ENCODE measurements at places on chromosomes 1 and 21.
A peak's percentile ranks its signal among the peaks of the same experiment; 100 is the strongest.

DNA sequence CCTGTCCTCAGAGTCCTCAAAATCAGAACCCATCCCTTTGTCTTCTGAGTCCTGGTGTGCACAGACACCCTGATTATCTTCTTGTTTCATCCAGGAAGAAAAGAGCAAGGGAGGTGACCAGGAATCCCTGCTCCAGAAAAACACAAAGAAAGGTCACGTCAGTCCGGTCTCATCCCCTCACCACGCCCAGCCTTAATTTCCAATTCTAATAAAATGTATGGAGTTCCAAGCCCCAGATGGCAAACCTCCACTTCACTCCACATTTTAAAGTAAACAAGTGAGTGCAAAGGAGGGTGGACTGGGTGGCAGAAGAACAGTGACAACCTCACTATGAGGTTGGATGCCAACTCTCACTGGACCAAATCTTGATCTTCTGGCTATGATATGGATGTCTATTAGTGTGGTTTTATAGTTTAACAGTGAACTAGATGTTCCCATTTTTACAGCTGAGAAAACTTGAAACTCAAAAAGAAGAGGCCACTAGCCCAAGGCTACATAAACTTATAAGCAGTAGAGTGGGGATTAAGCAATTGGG is 22.0 kb downstream of the ZNF697 start:
- no peak for DNase-seq

GRCh38 chr21:36966821-36967768 is 626 bp upstream of the HLCS start:
- DNase-seq, result peak; percentile 49

- DNase-seq, result peak; percentile 45
Measured at GRCh38 chr1:207054491-207054890, 1.4 kb downstream of the PFKFB2 start.

DNA sequence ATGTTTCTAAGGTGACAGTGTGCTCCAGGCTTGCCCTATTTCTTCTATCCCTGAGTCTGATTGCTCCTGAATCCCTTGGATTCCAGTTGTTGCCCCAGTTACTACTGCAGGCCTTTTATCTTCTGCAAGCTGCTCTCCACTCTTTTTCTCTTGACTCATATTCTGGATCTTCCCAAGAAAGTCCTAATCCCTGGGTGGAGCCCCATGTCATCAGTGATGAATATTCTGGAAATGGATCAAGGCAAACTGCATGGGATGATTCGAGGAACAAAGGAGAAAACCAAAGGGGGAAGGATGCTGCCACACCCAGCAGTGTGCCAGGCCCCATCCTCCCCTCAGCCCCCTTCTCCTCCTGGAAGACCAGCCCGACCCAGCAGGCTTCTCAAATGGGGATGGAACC is 63.3 kb upstream of the ATP2B4 start:
- DNase-seq, result no peak

GRCh38 chr1:247906504-247907047 is 11.2 kb downstream of the OR2W3 start:
- DNase-seq, result no peak

DNA sequence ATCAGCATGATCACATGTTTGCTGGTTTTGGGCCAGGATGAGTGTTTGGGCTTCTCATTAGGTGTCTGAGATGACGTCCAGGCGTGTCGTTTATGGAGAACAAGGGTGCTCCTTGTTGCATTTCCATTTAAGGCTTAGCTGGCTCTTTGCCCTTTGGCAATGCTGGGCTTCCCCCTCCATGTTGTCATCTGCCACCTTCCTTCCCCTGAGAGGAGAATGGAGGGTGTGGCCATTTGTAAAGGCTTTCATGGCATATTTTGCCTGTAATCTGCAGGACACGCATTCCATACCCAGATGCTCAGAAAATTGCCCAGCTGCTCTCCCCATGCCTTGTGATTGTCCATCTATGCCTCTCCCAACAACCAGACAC is 27.7 kb downstream of the PKP1 start:
- DNase-seq, result no peak

DNA sequence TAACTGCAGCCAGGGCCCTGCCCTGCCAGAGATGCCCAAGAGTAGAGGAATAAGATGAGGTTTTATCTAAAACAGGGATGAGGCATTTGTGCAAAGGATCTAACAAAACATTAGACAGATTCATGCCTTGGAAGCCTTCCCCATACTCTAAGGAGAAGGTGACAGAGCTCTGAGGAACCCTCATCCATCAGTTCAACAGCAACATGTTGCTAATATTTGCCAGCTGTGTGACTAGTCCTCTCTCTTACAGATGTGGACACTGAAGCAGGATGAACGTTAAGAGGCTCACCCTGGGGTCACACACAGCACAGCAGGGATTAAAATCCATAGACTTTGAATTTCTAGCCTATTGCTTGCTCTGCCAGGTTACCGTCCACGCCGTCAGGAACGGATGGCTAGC is 99.0 kb downstream of the ZBTB18 start:
- no peak for DNase-seq

- no peak for DNase-seq
Measured at GRCh38 chr21:14876524-14876840, 188.3 kb downstream of the NRIP1 start.

- DNase-seq, result no peak
Measured at GRCh38 chr21:14356746-14357145, 26.2 kb downstream of the HSPA13 start.

- no peak for DNase-seq
Measured at GRCh38 chr1:6222636-6223035, 13.1 kb downstream of the ICMT start.

- no peak for DNase-seq
Measured at GRCh38 chr1:100188617-100189016, 10.6 kb upstream of the LRRC39 start.

GRCh38 chr21:36751383-36751782 is 52.5 kb downstream of the SIM2 start:
- no peak for DNase-seq

DNA sequence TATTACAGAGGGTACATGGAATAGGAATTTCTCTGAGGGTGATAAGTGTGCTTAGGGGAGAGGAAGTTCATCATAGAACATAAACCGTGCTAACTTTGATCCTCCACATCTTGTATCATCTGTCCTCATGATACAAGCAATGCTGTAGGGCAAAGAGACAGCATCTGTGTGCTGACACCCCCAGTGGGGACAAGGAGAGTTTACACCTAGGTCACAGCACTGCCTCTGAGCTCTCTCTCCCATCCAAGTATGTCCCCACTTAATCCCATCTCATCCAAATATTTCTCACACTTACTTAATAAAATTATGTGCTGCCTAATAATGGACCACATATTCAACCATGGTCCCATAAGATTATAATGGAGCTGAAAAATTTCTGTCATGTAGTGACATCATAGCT is 4.3 kb upstream of the TEDDM1 start:
- DNase-seq, result no peak

- DNase-seq, result no peak
Measured at GRCh38 chr1:36481771-36482723, 666 bp downstream of the CSF3R start.

DNA sequence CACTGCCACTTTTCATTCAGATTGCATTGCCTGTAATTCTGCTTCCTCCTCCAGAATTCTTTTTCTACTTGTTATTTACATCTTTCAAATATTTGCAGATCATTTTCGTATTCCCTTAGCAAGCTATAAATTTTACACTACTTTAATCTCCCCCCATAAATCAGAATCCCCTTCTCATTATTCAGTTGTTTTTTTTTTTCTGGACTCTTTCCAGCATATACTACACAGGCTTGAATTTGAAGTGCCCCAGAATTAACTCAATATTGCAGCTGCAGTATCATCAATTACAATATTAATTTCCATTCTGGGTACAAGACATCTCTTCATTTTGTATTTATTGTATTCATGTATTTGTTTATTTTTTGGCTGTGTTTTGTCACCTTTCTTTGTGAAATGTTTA is 1494.3 kb downstream of the AMY1C start:
- no peak for DNase-seq

DNA sequence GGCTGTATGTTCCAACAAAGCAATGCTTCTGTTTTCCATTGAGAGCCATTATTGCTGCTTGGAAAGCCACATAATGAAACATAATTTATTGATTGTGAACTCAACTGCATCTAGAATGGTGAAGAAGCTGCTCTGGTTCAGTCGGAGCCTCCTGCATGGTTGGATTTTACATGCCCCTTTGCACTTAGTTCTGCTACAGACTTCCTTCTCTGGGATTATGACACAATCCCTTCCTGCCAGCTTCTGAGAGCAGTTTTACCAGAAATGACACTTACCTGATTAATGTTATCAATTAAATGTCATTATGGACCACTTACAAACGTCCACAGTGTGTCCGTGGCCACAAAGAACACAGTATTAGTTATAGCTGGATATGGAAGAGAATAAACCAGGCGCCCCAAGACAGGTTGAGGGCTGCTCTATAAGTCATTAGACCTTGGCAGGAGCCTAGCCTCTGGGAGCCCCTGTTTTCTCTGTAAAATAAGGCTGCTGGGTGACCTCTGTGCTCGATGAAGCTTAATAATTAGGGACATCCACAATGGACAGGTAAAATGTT is 7.0 kb upstream of the CD58 start:
- DNase-seq, result no peak

DNA sequence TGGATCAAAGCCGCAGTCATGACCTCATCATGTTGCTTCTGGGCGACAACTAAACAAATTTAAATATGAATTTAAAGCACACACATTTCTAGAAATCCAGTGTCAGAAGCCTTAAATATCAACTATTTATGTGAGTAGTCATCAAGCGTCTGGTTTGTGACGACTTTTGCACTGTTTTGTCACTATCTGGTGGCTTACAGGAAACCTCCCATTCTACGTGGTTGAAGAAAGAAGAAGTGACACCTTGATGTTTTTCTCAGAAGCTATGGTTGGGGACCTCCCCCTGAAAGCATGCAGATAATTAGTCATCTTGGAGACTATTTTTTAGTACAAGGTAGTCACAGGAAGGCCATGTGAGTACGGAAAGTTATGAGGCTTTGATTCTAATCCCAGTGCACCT is 58.5 kb downstream of the TENT5C start:
- DNase-seq, result peak; percentile 35

DNA sequence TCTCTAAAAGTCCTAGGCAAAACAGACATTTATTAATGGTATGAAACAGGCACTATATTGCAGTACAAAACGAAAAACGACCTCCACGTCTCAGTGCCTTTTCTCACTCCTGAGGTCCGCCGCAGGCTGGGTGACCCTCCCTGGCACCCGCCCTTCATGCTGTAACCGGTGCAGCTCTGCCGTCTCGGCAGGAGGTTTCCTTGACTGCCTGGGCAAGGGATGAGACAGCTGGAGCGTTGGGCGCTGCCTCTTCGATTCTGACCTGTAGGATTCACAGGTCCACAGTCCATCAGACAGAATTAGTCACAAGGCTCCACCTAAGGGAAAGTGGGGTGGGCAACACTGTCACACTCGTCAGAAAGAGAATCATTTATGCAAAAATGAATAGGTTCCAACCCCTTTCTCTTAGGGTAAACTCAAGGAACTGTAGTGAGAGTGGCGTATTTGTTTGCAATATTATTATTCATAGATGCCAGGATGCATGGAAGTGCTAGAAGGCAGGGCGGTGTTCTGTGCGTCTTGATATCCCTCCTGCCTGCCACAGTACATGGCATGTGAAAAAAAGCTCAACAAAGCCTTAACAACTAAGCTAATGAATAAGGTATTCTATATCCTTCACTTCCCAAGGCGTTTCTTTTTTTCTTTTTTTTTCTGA is 23.5 kb upstream of the ZBTB18 start:
- no peak for DNase-seq

GRCh38 chr1:83626603-83627002 is 372.3 kb downstream of the TTLL7 start:
- DNase-seq, result no peak

- DNase-seq, result no peak
Measured at GRCh38 chr1:54701066-54701465, 14.6 kb upstream of the TTC4 start.

DNA sequence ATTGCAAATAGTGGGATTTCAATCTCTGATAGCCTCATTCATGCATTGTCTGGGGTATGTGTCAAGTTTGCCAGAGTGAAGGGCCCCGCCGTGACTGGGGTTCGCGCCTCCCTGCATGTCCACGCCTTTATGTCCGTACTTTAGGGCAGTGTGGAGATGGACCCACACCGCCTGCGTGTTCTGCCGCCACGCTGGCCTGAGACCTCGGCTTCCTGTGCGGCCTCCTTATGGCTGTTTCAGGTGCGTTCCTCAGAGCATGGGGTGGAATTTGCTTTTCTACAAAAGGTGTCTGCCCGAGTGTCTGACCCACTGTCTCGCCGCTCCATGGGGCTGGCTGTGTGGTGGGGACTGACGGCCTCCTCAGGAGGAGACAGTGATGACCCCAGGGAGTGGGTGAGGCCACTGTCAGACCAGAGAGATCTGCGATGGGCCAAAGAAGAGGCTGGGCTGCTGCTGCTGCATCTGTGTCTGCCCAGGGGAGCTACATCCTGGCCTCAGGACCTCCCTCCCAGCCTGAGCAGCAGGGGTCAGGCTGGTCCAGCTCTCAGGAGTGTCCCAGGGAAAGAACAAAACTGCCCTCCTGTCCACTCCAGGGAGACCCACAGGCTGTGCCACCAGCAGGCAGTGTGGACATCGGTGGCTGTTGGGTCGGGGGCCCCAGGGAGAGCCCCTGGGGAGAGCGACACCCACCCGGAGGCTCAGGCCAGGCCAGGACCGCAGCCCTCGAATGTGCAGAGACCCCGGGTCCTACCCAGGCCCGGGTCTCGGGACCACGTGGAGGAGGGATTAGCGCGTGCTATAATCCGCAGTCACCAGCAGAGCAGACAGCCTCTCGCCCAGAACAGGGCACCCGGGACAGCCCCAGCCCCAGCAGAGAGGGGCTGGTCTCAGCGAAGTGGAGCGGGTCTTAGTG is 9.8 kb upstream of the SLC19A1 start:
- no peak for DNase-seq

DNA sequence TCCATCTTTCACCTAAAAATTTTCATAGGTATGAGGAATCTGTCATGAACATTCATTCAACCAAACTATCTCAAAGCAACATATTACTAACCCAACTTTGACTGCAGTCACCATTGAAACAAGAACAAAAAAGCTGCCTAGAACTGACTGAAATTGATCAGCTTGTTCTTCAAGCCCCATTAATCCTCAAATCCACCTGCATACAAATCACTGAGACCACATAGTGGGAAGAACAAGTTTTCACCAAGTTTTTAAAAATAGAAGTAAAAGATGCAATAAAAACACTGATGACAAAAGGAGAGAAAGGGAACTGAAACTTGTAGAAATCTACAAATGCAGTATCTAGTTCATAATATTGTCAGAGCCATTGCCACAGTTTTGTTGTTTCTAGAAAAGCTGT is 6.1 kb downstream of the SORT1 start:
- no peak for DNase-seq

DNA sequence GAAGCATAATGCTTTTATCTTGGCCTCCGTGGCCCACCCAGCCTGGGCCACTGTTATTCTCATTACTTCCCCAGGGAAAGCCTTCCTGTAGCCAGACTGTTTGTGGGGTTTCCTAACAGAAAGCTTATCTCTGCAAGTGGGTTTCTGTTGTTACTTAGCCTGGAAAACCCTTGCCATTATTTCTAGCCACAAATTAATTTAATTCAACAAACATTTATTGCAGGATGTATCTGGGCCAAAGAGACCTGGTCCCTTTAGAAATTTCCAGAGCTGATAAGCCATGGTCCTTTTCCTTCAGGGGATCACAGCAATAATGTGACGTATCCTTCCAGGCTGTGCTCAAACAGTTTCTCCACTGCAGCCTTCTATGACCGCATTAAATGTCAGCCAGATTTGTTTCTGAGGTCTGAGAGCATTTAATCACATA is 20.9 kb downstream of the TNN start:
- DNase-seq, result no peak

- DNase-seq, result no peak
Measured at GRCh38 chr1:28494737-28495136, 11.1 kb upstream of the RCC1 start.
